ENCODE measurements at places on chromosomes 5 and 9. TPM values are rescaled to one million over a fixed set of nuclear protein-coding genes. Genes with fewer than 3 reads are reported as not detected.

- DNase-seq: peak; percentile 69
Observed at GRCh38 chr5:32581010-32581785, 4.2 kb upstream of the SUB1 start.

GRCh38 chr5:43369651-43370050, 42.5 kb downstream of the CCL28 start:
- peak; percentile 69 for DNase-seq

DNA sequence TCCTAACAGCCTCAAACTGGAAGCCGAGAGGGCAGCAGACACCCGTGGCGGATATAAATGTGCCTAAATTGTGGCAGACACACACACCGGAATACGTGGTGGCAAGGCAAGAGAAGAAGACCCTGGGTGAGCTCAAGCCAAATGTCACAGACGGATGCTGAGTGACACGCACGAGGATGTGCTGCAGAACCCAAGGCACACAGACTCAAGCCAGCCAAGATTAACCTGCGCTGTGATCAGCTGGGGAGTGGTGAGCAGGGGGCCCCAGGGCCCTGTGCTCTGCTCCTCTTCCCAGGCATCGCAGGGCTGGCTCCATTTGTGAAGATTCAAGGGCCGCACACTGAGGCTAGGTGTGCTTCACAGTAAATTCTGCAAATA, 16.4 kb downstream of the SEMA4D start:
- DNase-seq: no peak

DNA sequence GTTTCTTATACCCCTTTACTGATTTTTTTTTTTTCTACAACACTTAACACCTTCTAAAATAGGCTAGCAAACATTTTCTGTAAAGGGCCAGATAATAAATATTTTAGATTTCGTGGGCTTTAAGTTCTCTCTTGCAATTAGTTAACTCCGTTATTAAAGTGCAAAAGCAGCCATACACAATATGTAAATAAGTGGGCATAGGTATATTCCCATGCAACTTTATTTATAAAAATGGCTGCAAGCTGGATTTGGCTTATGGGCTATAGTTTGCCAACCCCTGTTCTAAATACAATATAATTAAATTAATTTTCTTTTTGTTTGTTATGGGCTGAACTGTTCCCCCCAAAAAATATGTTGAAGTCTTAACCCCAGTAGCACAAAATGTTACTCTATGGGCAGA, 10.8 kb downstream of the IL6ST start:
- no peak for DNase-seq

- DNase-seq: no peak
Observed at GRCh38 chr5:90861843-90862586, 303.4 kb downstream of the ADGRV1 start.

SH3RF2 gene
- total RNA-seq: 6.8 TPM

Measured in RPMI7951 (cell line).